ENCODE measurements at places on chromosomes 4 and X. TPM values are rescaled to one million over a fixed set of nuclear protein-coding genes. Genes with fewer than 3 reads are reported as not detected.

- H3K36me3 ChIP-seq: no peaks in the 10 kb centered on the region
- no peak overlapping the region for H3K4me3 ChIP-seq
- no peak overlapping the region for H3K27ac ChIP-seq
- no peak for DNase-seq
- H3K27me3 ChIP-seq: no peaks in the 10 kb centered on the region
Observed at GRCh38 chr4:150299816-150300215, 221.6 kb downstream of the DCLK2 start.

CTAG2 gene
- total RNA-seq: not detected

DNA sequence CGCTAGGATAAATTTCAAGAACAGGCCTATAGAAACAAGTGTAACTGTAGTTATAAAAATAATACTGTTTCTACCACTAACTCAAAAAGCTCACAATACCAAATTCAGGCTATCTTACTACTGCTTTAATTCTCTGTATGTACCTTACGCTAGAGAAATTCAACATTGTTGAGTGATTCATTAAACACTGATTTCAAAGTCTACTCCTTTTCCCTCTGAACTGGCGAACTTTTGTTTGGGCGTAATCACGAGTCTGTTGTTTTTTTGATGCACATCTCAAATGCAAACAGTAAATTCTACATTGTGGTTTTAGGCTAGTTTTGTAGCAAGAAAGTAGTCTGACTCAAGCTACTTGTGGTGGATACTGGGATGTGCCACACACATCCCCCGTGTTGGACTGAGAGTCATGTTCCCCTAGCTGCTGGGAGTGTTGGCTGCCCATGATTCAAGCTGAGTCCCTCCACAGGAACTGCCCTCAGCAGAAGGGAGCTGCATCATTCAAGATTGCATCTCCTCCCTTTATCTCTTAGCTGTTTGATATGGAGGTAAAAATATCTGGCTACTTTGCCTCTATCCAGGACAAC, 406.1 kb downstream of the RAPGEF2 start:
- H3K4me3 ChIP-seq: no peak overlapping the region
- peaks cover 2% of the 10 kb centered on the region for H3K27me3 ChIP-seq
- H3K4me1 ChIP-seq: peaks cover 28% of the 10 kb centered on the region

FGFBP1 gene
- 0.96 TPM for total RNA-seq

DNA sequence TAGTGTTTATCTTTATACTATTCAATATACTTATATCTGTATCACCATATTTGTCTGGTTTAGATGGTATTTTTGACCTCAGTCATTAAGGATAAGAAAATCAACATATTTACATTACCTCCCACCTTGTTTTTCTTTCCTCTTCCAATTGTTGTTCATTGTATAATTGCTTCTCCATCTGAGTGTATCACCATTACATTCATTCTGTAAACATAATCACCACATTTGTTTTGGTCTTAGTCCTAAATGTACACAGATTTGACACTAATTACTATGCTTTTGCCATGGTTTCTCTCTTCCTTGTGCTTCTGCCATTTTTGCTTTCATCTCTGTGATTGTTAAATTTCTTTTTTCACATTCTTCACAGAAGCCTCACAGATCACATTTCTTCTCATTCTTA, 12.7 kb downstream of the ARMCX6 start:
- DNase-seq: no peak
- peaks cover 16% of the 10 kb centered on the region for H3K4me1 ChIP-seq
- H3K4me3 ChIP-seq: no peak overlapping the region
- no peaks in the 10 kb centered on the region for H3K36me3 ChIP-seq
- no peak overlapping the region for H3K27ac ChIP-seq

ARL9 gene
- 0.83 TPM for total RNA-seq

MMRN1 gene
- total RNA-seq: not detected

DNA sequence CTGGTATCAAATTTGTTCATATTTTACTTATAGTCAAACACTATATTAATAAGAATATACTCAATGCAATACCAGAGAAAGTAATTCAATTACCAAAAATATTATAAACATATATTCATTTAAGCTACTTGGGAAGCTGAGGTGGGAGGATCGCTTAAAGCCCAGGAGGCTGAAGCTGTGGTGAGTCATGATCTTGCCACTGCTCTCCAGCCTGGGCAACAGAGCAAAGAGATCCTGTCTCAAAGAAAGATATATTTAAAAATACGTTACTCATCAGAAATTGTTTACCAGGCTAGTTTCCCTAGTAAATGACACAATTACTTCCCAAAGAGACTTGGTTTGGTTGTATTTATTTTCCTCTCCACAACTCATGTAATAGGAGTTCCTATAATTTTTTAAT, 433.6 kb downstream of the GASK1B start:
- no peak overlapping the region for H3K27ac ChIP-seq
- no peaks in the 10 kb centered on the region for H3K36me3 ChIP-seq
- no peak for DNase-seq
- no peaks in the 10 kb centered on the region for H3K27me3 ChIP-seq
- no peak overlapping the region for H3K4me3 ChIP-seq

GRCh38 chr4:27198971-27199370, 338.3 kb downstream of the STIM2 start:
- no peaks in the 10 kb centered on the region for H3K36me3 ChIP-seq
- H3K4me3 ChIP-seq: no peak overlapping the region

- peaks cover 29% of the 10 kb centered on the region for H3K4me1 ChIP-seq
- no peak overlapping the region for H3K4me3 ChIP-seq
- H3K27me3 ChIP-seq: no peaks in the 10 kb centered on the region
- no peaks in the 10 kb centered on the region for H3K36me3 ChIP-seq
Observed at GRCh38 chrX:13009273-13009672, 34.4 kb downstream of the TMSB4X start.

LRP2BP gene
- total RNA-seq: 1.6 TPM

Data from mesothelial cell of epicardium (in vitro differentiated cells).